Activated gamma-delta T cell treated with Interleukin-2 at 50 U/mL for 16 hours (primary cell): ENCODE measurements at places on chromosomes 1 and 21.
A peak's percentile ranks its signal among the peaks of the same experiment; 100 is the strongest.

GRCh38 chr21:39568361-39568760, 44.4 kb upstream of the B3GALT5 start:
- DNase-seq: no peak

DNA sequence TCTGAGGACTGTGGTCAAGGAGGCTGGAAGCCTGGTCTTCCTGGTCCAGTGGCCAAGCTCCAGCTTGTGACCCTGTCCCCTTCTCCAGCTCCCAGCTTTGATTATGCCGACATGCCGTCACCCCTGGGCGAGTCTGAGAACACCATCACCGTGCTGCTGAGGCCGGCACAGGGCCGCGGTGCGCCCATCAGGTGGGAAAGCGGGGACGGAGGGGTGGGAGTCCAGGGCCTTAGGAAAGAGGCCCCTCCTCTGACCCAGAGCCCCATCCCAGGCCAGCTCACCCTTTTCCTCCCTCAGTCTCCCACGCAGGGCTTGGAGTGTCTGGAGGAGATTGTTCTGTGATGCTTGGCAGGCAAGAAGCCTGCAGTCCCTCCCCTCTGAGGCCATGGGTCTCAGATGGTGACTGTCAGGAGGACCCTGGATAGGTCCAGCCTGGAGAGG, 43.6 kb downstream of the PTPRU start:
- no peak for DNase-seq

GRCh38 chr1:55400508-55400907, 185.3 kb upstream of the USP24 start:
- DNase-seq: no peak

DNA sequence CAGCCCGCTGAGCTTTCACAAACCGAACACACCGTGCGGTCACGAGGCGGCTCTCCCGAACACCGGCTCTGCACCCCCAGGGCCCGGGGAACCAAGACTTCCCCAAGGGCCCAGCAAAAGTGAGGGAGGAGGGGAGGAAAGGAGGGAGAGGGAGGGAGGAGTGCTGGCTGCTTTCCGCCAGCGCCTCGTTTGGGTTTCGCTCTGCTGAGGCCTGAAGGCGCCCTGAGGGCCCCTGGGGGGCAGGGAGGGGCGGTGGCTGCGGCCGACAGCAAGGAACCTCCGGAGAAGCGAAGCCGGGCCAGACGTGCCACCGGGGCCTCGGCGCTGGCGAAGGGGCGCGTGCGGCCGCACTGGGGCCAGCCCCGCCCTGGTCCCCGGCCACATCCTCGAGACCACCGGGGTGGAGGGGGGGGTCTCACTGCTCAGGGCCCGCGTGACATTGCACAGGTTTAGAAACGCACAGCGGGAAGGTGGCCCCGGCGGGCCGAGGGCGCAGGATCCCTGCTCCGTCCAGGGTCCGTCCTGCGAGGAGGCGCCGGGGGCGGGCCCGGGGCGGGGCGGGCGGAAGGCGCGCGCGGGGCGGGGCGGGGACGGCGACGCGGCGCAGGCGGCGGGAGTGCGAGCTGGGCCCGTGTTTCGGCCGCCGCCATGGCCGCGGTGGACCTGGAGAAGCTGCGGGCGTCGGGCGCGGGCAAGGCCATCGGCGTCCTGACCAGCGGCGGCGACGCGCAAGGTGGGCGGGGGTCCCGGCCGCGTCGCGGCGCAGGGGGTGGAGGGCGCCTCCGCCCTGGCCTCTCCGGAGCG, at the start of gene PFKL:
TSS of gene PFKL (plus strand) at position 596 of the 804 bp plus-strand sequence. CDS start at position 649, 53 bp downstream.
- DNase-seq: peak; percentile 42

DNA sequence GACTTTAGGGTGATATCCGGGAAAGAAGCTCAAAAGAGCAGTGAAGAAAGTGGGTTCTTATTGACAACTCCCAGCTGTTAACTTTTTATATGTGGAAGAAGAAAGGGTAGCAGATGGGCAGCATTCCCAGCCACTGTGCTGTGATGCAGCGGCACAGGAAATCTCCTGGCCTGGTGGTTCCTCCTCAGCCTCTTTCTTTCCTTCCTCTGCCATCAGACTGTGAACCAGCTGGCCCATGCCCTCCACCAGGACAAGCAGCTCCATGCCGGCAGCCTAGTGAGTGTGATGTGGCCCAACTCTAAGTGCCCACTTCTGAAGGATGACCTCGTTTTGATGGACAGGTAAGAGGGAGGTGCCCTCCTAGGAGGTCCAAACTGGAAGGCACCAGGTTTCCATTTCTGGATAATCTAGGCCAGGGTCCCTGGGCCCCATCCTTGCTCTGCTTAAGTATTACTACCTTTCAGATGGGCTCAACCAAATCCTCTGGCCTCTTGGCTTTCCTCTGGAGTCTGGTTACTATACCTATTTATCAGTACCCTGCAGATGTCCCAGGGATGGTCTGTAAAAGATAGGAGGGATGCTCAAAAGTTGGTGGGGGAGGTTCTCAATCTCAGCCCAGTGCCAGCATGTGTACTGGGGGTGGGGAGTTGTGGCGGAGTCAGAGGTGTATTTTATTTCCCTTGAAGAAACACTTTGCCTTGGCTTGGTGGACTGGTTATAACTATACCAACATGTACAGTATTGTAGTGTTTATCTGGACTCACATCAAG, 17.0 kb downstream of the MFN2 start:
- no peak for DNase-seq

DNA sequence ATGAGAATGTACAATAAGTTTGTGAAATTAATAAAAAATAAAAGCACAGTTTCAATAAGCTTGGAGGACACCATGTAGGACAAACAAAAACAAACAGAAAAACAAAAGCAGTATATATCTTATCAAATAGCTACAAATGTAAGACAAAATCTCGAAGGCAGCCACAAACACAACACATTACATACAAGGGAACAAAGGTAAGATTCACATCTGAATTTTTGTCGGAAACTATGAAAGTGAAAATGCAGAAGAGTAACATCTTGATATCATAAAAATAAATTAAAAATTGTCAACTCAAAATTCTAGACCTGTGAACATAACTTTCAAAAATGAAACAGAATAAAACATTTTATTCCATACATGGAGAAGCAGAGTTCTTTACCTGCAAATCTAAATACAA, 1049.5 kb upstream of the ADGRL2 start:
- DNase-seq: no peak

- no peak for DNase-seq
These were observed 29.4 kb downstream of the IL6R start for GRCh38 chr1:154434346-154435085.

DNA sequence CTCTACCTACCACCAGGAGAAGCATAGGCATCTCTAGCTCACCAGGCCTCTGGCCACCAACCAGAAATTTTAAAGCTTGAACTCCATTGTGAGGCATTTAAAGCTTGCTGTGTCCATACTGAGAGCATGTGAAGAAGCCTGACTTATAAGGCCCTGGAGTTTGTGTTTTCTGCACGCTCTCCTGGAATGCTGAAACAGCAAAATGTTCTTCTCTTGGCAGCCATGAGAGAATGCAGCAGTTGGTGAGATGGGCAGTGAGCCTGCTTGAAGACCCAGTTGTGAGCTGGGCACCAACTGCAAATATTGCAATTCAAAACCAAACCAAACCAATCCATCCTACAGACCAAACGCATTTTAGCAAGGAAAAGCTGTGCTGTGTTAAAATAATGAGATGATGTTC, 170.0 kb upstream of the IVNS1ABP start:
- no peak for DNase-seq

- no peak for DNase-seq
These were observed 792.8 kb downstream of the USP25 start for GRCh38 chr21:16522548-16522947.

DNA sequence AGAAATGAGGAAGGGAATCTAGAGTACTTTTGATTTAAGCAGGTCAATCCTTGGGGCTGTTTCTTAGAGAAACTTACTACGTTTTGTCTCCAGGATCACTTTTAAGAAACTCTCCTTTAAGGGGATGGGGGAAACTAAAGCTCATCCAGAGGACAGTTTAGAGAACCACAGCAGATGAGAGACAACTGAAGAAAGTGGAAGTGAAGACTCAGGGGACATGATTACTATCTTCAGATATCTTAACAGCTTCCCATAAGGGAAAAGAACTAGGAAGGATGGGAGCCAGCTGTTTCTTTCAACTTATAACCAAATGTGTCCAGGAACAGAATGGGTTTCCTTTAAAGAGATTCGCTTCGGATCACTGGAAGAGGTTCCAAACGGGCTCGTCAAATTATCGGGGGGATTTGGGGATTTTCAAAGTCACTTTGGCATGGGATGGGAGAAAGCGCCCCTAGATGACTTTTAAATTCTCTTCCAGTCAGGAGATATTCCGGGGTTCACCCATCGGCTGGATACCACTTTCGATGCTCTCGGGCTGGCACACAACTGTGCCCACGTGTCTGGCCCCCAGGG, 1.2 kb downstream of the SCMH1 start:
- no peak for DNase-seq

DNA sequence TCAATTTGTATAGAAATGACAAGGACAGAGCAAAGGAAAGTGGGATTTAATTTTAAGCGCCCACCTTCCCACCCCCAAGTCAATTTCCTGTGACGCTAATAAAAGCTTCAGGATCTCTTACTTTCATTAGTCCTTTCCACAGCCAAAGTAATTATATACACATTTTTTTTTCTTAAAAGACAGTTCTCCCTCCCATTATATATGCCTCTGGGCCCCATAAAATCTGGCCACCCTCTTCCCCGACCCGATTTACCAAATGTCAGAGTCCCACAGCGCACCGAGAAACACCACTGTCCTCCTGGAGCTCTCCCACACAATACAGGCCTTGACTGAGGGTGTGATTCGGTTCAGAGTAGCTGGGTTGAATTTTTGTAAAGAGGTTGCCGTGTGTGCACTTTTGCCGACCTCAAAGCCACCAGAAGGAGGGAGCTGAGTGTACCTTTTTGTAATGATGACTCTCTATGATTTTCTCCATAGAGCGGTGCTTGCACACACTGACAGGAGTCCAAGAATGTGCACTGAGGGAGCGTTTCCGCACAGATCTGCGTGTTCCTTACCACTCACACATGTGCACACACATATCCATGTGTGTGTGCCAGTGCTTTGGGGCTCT, 26.2 kb upstream of the IL10 start:
- DNase-seq: no peak

GRCh38 chr1:89287181-89288050, 14.8 kb upstream of the GBP5 start:
- no peak for DNase-seq

DNA sequence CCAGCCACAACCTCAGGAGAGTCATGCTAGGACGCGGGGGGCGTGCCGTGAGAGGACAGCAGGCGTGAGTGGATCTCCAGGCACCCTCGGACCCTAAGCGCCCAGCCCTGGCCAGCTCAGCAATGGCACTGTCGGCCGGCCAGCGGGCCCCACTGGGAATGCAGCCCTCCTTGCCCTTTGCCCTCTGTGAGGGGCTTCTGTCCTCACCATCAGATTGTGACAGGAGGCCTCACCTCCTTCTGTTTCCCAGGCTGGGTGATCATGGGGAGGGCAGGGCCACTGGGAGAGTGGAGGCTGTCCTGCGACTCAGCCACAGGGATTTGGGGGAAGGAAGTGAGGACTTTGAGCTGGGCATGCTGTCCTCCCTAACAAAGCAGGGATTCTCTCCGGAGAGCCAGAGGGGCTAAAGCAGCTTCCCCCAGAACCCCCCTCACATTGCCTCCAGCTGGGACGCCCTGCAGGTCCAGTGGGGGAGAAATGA, 6.6 kb upstream of the LRRC3 start:
- no peak for DNase-seq

- DNase-seq: no peak
These were observed 202.0 kb downstream of the USH2A start for GRCh38 chr1:216221260-216221700.

DNA sequence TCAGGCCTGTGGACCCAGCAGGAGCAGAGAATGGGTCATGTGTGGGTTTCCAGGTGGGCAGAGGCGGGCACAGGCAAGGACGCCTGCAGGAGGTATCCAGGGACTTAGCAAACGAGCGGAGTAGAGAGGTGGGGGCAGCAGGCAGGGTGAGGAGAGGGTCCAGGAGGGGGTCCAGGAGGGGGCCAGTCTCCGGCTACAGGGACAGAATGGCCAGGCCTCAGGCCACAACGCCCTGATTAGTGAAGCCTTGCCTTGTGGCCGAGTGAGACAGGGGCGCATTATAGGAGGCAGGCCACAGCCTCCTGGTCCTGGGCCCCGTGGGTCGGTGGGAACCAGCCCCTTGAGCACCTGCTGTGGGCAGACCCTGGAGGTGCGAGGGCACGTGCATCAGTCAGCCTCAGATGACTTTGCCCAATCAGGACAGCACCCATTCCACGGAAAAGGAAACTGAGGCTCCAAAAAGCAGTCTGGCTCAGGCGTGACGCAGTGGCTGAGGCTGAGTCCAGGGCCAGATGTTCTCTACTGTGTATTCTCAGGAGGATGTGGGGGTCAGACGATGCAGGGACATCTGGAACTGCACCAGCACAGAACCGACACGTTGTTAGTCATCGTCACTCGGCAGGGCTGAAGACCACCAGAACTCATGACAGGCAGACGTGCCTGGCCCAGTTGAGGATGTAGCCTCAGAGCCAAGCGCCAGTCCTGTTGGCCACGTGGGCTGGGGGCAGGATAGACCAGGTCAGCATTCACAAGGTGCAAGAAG, 113.7 kb downstream of the CRYAA start:
- DNase-seq: no peak

DNA sequence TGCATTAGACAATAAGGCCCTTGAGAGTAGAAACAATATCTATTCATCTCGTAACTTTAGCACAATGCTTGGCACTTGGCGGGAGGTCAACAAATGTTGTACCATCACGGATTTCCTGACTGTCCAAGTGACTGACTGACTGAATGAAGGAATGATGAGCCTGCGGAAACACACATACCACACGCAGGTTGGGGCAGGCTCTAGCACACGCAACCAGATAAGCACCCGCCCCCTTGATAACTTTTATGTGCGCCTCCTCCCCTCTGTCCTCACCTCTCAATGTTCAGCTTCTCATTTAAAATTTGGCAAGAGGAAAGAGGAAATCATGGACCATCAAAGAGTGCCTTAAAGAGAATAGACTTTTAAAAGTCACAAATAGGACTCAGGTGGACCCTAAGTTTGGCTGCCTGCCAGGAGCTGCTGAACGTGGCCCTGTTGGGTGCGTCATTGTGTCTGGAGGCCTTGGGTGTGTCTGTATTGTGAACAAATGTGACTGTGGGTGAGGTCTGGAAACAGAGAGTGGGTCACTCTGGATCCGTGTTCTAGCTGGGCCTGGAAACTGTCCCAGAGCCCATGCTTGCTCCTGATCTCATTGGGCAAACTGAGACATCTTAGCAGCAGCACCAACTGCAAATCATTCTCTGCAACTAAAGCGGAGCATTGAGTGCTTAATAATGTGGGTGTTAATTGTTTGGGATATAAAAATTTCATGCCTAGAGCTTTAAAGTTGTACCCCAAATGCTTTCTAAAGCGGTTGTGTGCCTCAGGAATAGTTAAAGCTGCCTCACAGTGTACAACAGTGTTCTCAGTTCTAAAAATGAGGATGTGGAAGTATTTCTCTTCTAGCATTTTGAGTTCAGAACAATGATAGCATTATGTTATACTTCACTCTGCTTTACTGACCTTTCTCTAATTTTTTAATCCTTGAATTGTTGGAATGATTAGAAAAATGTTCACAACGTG, 47.6 kb upstream of the ABCG1 start:
- no peak for DNase-seq
